ENCODE measurements at places on chromosomes 12 and 14.

- DNase-seq, result no peak
These were observed 23.9 kb downstream of the DUSP6 start for GRCh38 chr12:89328151-89329030.

- no peak for DNase-seq
These were observed 321.9 kb upstream of the RTL1 start for GRCh38 chr14:101225157-101226152.

- DNase-seq, result peak; percentile 91
These were observed 14.1 kb upstream of the CDH24 start for GRCh38 chr14:23071244-23071920.

- DNase-seq, result no peak
These were observed 136.5 kb upstream of the CRY1 start for GRCh38 chr12:107229827-107230226.

DNA sequence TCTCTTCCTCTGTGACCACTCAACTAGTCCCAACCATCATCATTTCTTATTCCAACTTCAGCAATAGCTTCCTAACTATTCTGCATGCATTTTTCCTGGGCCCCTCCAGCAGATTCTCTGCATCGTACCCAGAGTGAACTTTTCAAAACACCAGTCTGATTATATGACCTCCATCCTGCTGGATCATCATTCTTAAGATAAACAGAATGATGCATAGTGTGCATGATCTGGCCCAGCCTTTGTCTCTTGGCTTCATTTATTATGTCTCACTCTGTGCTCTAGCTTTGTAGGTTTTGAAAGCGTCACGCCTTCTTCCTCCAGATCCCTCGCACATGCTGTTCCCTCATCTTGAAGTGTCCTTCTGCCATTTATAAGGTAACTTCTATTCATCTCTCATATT lies 46.3 kb upstream of the SLC38A4 start:
- DNase-seq, result no peak

DNA sequence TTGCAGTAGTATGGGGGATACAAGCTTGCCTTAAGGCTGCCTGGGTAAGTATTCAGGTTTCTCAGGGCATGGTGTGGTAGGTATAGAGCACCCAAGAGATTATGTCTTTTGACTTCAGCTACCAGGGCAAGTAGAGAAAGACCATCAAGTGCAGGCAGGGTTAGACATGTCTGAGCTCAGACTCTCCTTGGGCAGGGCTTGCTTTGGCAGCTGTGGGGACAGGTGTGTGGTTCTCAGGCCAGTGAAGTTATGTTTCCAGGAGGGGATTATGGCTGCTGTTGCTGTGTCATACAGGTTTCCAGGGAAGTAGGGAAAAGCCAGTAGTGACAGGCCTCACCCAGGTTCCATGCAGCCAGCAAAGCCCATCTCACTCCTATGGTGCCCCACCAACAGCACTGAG lies 1040.4 kb downstream of the FLRT2 start:
- no peak for DNase-seq

DNA sequence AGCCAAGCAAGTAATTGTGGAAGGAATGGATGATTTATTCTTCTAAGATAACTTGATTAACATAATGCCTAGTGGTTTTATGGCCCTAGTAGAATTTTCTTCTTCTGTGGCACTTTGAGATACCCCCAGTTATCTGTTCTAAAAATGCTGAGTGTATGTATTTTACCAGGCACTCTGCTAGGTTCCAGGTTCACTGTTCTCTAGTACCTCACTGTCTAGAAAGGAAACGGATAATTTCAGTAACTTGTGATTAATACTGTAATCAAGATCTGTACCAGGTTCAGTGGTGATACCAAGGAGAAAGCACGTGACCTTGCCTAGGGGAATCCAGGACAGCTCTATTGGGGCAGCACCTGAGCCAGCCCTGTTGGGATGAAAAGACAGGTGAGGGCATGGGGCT lies 8.0 kb downstream of the ANO6 start:
- no peak for DNase-seq

- no peak for DNase-seq
These were observed 349.1 kb upstream of the CCDC196 start for GRCh38 chr14:66137081-66137480.

DNA sequence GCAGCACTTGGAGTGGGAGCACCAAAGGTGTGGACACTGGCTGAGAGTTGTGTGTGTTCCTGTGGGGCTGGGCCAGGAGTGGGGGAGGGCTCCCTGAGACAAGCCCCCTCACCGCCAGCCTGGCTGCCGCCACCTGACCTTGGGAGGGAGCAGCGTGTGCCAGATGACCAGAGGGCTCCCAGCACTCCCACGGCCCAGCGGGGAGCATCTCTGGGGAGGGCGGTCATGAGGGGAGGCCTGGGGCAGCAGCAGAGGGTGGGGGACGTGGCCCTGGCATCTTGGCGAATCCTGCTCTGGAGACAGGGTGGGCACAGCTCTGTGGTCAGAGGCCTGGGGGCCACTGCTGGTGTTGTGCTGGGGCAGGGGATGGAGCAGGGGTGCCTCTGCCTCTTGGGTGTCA lies 10.7 kb downstream of the CEP170B start:
- no peak for DNase-seq

DNA sequence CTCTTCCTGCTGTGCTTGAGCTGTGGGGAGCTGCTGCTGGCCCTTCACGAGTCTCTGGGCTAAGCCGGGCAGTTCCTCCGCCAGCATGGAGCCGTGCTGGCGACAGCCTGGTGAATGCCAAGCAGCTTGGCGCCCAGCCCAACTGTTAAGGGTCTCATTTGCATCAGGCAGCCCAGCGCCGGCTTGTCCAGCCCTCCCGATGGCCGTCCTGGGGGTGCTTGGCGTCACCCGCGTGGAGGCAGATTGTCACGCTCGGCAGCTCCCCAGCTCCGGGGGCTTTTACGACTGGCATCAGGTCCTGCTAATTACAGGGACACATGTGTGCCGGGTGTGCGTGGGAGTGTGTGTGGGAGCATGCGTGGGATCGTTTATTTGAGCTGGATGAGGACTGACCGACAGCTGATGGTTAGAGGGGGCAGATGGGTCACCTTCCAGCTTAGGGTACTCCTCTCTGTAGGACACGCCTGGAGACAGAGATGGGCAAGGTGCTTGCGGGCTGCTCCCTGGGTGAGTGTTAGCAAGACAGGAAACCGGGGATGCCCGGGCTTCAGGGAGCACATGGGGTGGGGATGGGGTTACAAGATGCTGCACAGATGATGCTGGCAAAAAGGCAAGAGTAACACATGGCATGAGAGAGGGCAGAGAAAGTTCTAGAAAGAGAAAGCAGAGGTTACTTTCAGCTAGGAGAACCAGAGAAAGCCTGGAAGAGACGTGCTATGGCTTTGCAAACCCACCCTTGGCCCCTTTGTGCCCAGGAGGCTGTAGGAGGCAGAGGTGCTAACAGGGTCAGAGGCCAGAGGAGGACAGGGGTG lies 64.1 kb downstream of the KIF26A start:
- DNase-seq, result no peak
